Activated CD4-positive, alpha-beta T cell treated with anti-CD3 and anti-CD28 coated beads, Interleukin-2, amount 10 ng/mL, durations not matched to agents 24 days and 14 days (primary cell): ENCODE measurements at places on chromosomes 16 and 17. TPM values are rescaled to one million over a fixed set of nuclear protein-coding genes. Genes with fewer than 3 reads are reported as not detected.
A peak's percentile ranks its signal among the peaks of the same experiment; 100 is the strongest.

GRCh38 chr16:12195296-12195695 lies 218.8 kb downstream of the SNX29 start:
- H3K27ac ChIP-seq, result no peak overlapping the region
- H3K4me1 ChIP-seq, result no peaks in the 10 kb centered on the region
- H3K4me3 ChIP-seq, result no peak overlapping the region
- no peak for DNase-seq

The SLFN11 gene
- total RNA-seq, result 72.3 and 73.6 TPM in 2 replicates

The P2RX5 gene
- 92.3 and 92.8 TPM in 2 replicates for total RNA-seq

The C16orf54 gene
- total RNA-seq, result 17.0 and 17.8 TPM in 2 replicates

DNA sequence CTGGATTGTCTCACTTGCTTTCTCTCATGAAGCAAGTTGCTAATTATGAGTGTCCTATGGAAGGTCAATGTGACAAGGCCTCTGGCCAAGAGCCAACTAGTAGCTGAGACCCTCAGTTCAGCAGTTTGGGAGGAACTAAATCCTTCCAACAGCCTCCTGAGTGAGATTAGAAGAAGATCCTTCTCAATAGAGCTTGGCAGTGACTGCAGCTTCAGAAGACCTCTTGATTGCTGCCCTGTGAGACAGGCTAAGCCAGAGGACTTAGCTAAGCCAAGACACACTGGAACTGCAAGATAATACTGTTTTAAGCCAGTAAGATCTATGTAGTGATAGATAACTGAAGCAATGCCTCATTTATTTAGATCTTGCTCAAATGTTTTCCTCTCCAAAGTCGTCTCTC lies 34.3 kb downstream of the PCTP start:
- peaks cover 7% of the 10 kb centered on the region for H3K27me3 ChIP-seq
- DNase-seq, result no peak
- no peaks in the 10 kb centered on the region for H3K4me1 ChIP-seq

GRCh38 chr16:28182801-28183200 lies 29.0 kb downstream of the XPO6 start:
- H3K27ac ChIP-seq, result peak overlapping the region; percentile 99
- peaks cover 74% of the 10 kb centered on the region for H3K4me1 ChIP-seq
- no peak overlapping the region for H3K4me3 ChIP-seq
- H3K27me3 ChIP-seq, result no peaks in the 10 kb centered on the region
- peaks cover 52% of the 10 kb centered on the region for H3K36me3 ChIP-seq
- DNase-seq, result no peak

DNA sequence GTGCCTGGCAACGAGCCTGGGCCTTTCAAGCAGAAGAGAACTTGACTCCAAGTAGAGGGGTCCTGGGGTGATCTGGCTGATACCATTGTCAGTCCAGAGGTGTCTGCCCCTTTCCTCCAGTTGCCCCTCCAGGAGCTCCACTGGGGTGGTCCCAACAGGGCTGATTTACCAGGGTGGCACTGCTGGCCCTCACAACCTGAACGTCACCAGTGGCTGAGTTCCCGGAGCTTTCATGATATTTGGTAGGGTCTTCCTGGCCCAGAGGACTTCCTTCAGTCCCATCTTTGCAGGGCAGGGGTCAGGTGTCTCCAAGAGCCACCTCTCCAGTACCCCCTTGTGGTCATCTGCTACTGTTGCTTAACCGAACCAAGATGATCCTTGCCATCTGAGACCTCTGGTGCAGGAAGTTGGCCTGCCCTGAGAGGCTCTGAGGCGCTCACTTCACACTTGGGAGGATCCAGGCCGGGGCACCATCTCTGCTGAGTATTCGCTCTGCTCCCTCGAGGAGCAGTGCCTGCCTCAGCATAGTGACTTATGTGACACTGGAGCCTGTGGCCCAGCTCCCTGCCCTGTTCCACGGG lies 3.5 kb downstream of the LIMD2 start:
- DNase-seq, result peak; percentile 80
- H3K27ac ChIP-seq, result peak overlapping the region; percentile 93
- peak overlapping the region; percentile 93 for H3K4me3 ChIP-seq
- H3K36me3 ChIP-seq, result peaks cover 24% of the 10 kb centered on the region

GRCh38 chr16:88356727-88357199 lies 26.0 kb upstream of the ZNF469 start:
- no peak overlapping the region for H3K27ac ChIP-seq
- no peak for DNase-seq
- H3K4me3 ChIP-seq, result no peak overlapping the region
- no peaks in the 10 kb centered on the region for H3K27me3 ChIP-seq

The DPEP1 gene
- total RNA-seq, result not detected in 2 replicates

The C17orf107 gene
- total RNA-seq, result 1.4 and 1.7 TPM in 2 replicates
